ENCODE measurements at places on chromosomes 5 and 9.

GRCh38 chr9:81782313-81782995 is 93.1 kb upstream of the TLE1 start:
- DNase-seq = no peak

- no peak for DNase-seq
Observed at GRCh38 chr5:156835905-156836304, 14.2 kb upstream of the PPP1R2B start.

DNA sequence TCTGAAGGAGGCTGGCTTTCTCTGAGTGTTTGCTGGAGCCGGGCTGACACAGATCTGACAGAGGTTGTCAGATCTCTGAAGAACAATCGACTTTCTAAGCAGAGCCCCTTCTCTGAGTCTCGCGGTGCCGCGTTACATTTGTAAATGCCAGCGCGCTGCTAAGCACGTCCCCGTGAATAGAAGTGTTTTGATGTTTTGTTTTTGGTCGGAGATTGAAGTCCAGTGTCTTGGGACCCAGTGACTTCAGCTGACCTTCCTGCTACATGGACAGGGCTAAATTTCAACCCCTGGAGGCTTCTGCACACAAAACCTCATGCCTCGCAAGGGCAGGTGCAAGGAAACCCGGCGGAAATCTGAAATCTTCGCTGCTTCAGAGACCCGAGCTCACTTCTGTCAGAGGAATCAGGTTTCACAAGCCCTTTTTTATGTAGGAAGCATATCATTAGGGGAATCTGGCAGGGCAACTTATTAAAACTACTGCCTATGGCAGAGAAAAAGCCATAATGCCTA is 27.2 kb downstream of the NEUROG1 start:
- DNase-seq = no peak

GRCh38 chr5:39742916-39743315 is 318.1 kb upstream of the DAB2 start:
- no peak for DNase-seq

All from activated CD4-positive, alpha-beta T cell treated with anti-CD3 and anti-CD28 coated beads, Interleukin-2, amount 50 U/mL, for 4 hours (primary cell).